Myometrial cell (primary cell): ENCODE measurements at places on chromosomes 11 and 22. TPM values are rescaled to one million over a fixed set of nuclear protein-coding genes. Genes with fewer than 3 reads are reported as not detected.

Gene PHOX2A
- total RNA-seq, result 1.2 TPM in 1 of 2 replicates, not detected in the other

Gene CSF2RB
- total RNA-seq, result not detected in 2 replicates

Gene NOX4
- 0.71 and 6.9 TPM in 2 replicates for total RNA-seq

Gene KMT5B
- 7.8 and 11.7 TPM in 2 replicates for total RNA-seq

Gene MUC6
- not detected in 2 replicates for total RNA-seq

Gene IGF2
- total RNA-seq, result 12.8 and 17.6 TPM in 2 replicates

Gene INCENP
- total RNA-seq, result 20.7 and 27.1 TPM in 2 replicates

Gene RBMXL2
- not detected in 2 replicates for total RNA-seq

Gene RASSF10
- total RNA-seq, result not detected in 2 replicates

Gene CDC42EP2
- total RNA-seq, result 32.4 and 33.4 TPM in 2 replicates

Gene SNAP29
- 13.8 and 15.3 TPM in 2 replicates for total RNA-seq

Gene PGA5
- total RNA-seq, result not detected in 2 replicates

Gene SCGB1A1
- not detected in 2 replicates for total RNA-seq

Gene IRF7
- total RNA-seq, result 11.7 and 21.3 TPM in 2 replicates

Gene FBLN1
- 210 and 225 TPM in 2 replicates for total RNA-seq

Gene OR8D2
- not detected in 2 replicates for total RNA-seq

Gene ART1
- not detected in 2 replicates for total RNA-seq

Gene LRRC56
- total RNA-seq, result 0.71 and 1.4 TPM in 2 replicates

Gene MAPK12
- 36.5 and 51.0 TPM in 2 replicates for total RNA-seq

Gene IMMP1L
- total RNA-seq, result 9.7 and 22.8 TPM in 2 replicates
